NCI-H446 treated with DMSO at 0.1 percent for 48 hours (cell line): ENCODE measurements at places on chromosomes 5 and 9.

- DNase-seq = no peak
These were observed at the start of gene P4HA2 for GRCh38 chr5:132227485-132228240. P4HA2 (minus strand) TSS chr5:132227853; CDS start chr5:132218626, 9,227 bp downstream.

DNA sequence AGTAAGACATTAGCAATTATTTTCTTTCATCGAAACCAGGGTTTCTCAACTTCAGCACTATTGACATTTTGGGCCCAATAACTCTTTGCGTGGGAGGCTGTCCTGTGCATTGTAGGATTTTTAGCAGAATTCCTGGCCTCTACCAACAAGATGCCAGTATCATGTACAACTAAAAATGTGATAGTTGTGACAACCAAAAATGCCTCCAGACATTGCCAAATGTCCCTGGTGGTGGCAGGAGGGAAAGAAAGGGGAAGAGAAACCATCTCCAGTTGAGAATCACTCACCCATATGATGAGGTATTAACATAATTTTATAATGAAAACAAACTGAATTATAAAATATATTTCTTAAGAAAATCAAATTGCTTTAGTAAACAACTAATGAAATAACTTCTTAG lies 406.1 kb downstream of the RAB3C start:
- DNase-seq = no peak

DNA sequence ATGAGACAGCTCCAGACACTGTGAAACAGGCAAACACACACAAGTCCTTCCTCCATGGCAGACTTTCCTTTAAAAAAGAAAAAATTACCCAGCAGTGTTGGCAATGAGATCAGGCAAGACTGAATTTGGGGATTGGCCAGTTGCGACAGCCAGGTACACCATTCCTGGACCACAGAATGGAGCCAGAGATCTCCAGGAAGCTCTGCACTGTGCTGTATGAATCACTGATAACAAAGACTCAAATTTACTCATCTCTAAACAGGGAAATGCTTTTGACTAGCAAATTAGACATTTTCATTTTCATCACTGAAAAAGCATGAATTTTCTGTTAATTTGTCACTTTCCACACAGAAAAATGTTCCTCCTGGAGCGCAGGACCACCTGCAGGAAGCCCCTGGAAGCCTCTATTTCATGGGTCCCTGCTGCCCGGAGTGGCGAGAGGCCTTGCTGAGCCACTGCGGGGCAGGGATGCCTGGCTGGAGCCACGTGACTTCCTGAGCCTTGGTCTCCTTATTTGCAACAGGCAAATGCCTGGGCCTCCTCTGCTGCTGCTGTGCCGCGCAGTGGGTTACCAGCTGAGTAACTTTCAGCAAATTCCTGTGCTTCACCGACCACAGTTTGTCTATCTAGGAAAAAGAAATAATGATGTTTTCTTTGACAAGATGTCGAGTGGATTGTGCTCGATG lies 185.9 kb upstream of the ZNF618 start:
- DNase-seq = no peak

DNA sequence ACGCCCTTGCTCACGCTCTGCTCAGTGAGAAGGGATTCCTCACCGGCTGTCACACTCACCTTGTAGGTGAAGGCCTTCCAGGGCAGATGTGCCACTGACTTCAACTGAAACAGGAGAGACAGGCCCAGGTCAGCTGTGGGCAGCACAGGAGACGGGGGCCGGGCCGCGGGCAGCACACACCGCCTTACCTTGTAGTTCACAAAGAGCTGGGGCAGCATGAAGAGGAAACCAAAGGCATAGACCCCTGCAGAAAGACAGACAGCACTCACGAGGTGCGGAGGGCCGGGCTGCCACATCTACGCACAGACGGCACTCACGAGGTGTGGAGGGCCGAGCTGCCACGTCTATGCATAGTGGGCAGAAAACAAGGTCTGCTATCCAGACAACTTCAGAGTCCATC lies 23.3 kb downstream of the CLPTM1L start:
- DNase-seq = no peak

GRCh38 chr5:8700671-8701070 lies 831.7 kb downstream of the MTRR start:
- DNase-seq = no peak

DNA sequence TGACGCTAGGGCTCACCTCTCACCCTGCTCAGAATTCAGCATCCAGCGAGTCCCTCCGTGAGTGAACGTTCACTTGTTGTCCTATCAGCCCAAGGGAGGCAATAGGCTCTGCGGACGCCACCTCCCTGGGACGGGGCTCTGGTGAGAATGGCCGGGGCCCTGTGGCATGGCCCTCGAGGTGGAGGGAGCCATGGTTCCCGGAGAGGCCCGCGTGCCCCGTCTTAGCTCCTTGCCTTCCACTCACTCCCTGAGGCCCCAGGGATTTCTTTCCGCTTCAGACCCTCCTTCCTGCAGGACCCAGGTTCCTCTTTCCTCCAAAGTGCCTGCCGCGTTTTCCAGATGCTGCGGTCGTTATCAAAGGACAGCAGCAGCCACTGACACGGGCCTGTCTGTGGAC lies 21.5 kb downstream of the EXOC3 start:
- no peak for DNase-seq
